ENCODE measurements at places on chromosomes 4 and X.

DNA sequence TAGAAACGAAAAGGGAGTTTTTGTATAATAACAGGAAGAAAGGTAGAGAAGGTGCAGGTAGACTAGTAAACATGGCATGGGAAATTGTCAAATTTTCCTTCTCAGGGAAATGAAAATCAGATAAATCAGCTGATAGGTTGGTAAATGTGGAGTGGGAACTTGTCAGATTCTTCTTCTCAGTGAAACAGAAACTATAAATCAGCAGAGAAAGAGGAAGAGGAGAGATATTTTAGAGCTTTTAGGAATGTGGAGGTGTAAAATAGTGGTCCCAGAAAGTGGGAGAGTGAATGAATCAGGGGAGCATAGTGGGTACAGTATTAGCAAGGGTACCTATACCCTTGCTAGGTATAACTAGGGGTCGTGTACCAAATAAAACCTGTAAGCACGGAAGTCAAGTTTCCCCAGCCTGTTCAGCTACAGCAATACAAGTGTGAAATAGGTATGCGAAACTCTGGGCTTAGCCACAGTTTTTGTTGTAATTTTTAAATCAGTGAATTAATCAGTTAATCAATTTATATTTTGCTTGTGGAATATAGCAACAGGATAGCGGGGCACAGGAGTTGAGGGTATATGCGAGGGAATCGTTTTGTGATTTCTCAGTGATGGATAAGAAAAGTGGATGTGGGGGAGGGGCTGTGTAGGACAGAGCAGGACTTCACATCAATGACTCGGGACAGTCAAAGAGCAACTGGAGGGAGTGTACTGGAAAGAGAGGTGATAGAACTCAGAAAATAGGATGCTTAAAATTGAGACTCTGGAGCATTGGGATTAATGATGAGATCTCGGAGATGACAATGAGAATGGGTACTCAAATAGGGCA lies 561.5 kb downstream of the INPP4B start:
- no peak overlapping the region for H3K27ac ChIP-seq
- H3K4me1 ChIP-seq = no peaks in the 10 kb centered on the region
- no peak for DNase-seq

DNA sequence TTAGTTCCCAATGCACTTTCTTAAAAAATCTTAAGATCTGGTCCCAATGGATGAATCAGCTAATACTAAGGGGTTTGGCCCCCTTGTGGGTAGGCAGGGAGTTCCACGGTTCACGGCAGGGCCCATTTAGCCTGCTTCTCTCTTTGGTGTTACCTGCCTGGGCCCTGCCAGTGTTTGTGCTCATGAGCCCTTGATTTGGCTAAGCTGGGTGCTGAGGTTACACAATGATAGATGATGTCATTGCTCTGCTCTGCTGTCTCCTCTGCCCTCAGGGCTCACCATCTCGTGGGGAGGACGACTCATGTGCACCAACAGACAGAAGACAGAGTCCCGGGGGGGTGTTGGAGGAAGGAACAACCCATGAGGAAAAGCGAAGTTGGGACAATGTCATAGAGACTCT lies 24.4 kb downstream of the RTL5 start:
- H3K36me3 ChIP-seq = no peaks in the 10 kb centered on the region
- no peak overlapping the region for H3K4me3 ChIP-seq
- H3K4me1 ChIP-seq = no peaks in the 10 kb centered on the region
- H3K27me3 ChIP-seq = no peaks in the 10 kb centered on the region

GRCh38 chr4:89266128-89266527 lies 41.5 kb downstream of the GPRIN3 start:
- H3K4me1 ChIP-seq = no peaks in the 10 kb centered on the region
- no peak for DNase-seq
- H3K4me3 ChIP-seq = no peak overlapping the region

GRCh38 chr4:42399393-42399792 lies 2.1 kb downstream of the SHISA3 start:
- no peak overlapping the region for H3K27ac ChIP-seq
- H3K36me3 ChIP-seq = no peaks in the 10 kb centered on the region
- no peak for DNase-seq

DNA sequence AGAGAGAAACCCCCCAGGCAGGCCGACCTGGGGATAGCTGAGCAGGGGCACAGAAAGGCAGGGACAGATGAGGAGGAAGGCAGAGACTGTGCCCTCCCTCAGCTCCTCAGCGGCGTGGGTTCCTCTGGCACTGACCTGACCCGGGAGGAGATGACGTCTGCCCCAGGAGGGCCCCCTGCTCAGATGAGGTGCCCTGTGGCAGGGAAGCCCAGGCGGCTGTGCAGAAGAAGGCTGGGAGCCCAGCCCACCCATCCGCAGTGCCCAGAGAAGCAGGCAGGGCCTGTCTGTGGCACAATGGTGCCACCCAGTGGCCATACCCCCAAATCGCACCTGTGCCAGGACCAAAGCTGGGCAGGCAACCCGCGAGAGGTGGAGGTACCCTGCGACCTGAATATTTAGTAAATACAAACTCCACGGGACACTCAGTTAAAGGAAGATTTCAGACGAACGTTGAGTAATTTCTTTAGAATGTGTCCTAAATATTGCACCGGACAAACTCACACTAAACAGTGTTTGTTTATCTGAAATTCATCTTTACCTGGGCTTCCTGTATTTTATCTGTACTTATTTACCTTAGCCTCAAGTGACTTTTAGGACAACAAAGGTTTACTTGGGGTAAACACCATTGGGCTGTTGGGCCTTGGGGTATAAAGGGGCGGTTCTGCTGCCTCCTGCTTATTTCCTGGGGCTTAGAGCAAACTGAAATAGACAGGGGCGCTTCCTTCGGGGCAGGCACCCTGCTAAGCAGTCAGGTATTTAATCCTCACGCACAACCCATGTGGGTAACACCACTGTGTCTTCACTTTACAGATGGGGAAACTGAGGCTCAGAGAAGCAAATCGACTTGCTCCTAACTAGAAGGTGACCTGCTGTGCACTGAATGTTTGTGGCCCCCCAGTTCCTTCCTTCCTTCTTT lies 46.5 kb upstream of the HMX1 start:
- no peaks in the 10 kb centered on the region for H3K27me3 ChIP-seq
- H3K4me3 ChIP-seq = no peak overlapping the region
- no peaks in the 10 kb centered on the region for H3K36me3 ChIP-seq
- no peak for DNase-seq
- no peaks in the 10 kb centered on the region for H3K4me1 ChIP-seq
- no peak overlapping the region for H3K27ac ChIP-seq

All from thoracic aorta (tissue), 2 donors.